ENCODE measurements at places on chromosomes 4 and X.

GRCh38 chr4:57109847-57110639 is at the start of gene IGFBP7:
Gene IGFBP7, minus strand, starts transcription at chr4:57110385. Its CDS starts 34 bp downstream, at chr4:57110351.
- no peak for DNase-seq

GRCh38 chr4:88275516-88275915 is 8.8 kb downstream of the PPM1K start:
- no peak for DNase-seq

DNA sequence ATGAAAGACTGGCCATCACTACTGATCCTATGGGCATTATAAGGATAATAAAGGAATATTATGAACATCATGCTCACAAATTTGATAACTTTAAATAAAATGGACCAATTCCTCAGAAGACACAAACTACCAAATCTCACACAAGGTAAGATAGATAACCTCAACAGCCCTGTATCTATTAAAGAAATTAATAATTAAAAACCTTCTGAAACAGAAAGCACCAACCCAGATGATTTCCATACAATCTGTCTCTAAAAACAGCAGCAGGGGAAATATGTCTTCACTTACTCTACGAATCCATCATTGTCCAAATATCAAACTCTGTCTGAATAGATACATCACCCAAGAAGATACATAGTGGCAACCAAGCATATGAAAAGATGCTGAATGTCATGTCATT is 55.2 kb downstream of the LCORL start:
- no peak for DNase-seq

DNA sequence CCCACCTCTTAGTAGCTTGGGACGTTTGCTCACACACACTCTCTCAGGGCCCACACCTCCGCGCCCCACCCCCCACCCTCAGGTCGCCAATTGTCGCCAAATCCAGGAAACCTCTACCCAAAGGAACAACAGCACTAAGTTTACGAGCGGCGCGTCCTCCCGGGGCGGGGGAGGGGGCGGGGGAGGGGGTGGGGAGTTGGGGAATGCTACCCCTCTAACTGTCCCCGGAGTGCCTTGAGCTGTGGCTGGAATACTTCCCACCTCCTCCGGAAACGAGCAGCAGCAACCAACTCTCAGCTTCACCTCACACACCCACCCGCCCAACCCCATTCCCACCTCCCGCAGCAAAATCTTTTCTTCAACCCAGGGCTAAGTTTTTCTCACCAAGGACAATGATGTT is 135.6 kb upstream of the ZIC3 start:
- DNase-seq: no peak

DNA sequence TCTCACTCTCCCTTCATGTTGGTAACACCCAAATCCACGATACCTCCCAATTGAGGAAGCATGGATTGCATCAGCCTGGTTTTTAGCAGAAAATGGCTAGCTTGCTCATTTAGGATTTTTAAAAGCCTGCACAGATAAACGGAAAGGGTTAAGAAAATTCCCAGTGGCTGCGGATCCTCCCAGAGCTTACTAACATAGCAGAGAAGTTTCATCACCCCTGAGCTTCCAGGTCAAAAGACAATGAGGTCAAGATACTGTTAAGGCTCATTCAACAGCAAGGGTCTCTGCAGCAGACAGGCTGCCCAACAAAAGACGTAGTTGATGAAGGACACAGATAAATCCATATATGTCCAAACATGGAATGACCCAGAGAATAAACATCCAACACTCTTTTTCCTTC is 220.2 kb downstream of the ASMT start:
- DNase-seq: no peak

DNA sequence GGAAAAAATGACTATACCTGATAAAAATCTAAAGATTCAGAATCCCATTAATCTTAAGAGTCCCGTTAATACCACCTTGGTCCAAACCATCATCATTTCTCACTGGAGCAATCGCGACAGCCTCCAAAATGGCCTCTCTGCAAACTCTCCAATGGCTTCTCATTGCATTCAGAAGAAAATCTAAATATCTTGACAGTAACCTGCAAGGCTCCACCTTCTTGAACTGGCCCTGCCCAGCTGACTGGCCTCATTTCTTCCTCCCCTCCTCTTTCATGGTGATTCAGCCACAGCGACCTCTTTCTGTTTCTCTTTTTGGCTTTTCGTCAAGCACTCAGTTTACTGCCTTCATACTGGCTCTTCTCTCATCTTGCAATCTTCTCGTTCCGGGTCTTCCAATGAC is 56.2 kb upstream of the GPRIN3 start:
- DNase-seq: no peak

Data from activated naive CD4-positive, alpha-beta T cell treated with anti-CD3 and anti-CD28 coated beads, Interleukin-2, amount 10 ng/mL, durations not matched to agents 7 days and 5 days (primary cell).